Renal cortex interstitium (tissue), 15 donors: ENCODE measurements at places on chromosomes 1 and 21. TPM values are rescaled to one million over a fixed set of nuclear protein-coding genes. Genes with fewer than 3 reads are reported as not detected.

- DNase-seq, result no peak
Observed at GRCh38 chr1:16172964-16173446, 17.1 kb upstream of the EPHA2 start.

GRCh38 chr1:174984952-174985351, 14.8 kb upstream of the CACYBP start:
- no peak for DNase-seq

DNA sequence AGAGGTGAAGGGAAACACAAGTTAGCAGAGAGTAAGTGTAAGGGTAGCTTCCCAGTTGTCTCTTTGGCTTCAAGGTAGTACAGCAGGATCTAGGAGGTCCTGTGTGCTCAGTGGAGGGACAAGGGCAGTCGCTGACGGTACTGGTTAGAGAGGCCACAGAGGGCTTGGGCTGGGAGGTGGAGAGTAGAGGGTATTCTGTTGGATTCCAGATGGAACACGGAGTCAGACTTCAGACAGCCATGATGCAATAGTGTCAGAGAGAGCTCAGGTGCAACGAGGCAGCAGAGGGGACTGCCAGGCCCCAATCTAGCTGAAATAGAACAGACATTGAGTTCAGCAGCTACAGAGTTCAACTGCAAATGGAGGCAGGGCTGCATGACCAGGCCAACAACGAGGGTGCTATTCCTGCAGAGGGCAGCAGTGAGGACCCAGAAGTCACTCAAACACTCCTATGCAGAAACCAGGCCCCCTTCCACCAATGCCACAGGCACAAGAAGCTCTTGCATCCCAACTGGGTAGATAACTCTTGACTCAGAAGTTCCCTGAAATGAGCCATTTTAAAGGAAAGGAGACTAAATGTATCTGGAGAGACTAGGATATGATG, 325.0 kb upstream of the ESRRG start:
- no peak for DNase-seq

DNA sequence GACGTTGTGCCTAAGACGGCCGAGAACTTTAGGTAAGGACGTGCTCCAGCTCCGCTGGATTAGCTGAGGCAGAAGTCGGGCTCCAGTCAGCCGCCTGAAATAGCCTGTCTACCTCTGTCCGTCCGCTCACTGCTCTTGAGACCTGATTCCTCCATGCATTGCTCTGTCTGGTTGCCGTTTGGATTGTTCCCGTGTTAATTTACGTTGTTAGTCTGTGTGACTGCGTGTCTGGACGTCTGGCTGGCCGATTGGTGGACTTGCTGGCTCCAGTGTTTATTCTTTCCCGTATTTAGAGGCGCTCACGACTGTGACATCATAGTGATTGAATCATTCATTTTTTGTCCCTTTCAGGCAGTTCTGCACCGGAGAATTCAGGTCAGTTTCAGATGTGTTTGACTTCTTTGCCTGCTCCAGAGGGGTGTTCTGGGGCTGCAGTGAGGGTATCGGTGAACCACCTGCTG, 684 bp downstream of the PPIH start:
- no peak for DNase-seq

DNA sequence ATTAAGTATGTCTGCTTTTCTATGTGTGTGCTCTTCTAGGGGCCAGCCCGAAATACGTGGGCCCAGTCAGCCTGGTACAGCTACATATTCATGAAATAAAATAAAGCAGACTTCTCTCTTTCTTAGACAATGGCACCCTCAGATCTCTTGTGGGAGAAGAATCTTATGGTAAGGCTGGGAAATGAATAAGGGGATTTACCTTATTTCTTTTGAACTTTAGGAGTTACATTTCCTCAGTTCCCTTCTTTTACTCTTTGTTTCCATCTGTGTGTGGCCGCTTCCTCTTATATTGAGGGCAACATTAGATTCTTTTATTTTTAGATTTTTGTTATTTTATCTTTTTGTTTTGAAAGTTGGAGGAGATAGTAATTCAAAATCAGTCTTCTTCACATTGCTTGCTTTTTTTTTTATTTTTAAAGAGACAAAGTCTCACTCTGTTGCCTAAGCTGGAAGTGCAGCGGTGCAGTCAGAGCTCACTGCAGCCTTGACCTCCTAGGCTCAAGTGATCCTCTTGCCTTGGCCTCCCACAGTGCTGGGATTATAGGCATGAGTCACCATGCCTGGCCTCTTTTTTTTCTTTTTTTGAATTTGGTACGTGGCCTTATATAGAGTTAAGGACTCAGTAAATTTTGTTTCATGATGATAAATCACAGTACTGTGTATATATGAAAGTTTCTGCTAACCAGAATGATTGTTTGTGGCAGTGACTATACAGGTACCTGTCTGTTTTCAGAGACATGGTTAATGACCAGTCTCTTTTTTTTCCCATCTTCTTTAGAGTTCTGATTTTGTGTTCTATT, 9.1 kb downstream of the LAMC1 start:
- no peak for DNase-seq

DNA sequence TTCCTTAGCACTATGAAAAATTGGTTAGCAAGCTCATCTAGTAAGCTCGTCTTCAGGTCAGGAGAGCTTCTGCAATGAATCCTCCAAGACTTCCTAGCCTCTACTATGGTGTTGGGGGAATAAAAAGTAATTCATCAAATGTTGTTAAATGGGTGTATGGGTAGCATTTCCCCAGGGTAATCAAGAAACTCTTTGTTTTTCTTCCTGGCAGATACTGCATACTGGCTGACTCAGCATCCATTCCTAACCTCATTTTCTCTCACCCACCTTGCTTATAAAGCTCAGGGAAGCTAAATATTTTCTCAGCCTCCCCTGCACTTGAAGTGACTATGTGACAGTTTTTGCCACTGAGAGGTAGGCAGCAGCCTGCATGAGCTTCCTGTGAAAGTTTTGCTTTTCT, 83.4 kb downstream of the MAB21L3 start:
- DNase-seq, result no peak

DNA sequence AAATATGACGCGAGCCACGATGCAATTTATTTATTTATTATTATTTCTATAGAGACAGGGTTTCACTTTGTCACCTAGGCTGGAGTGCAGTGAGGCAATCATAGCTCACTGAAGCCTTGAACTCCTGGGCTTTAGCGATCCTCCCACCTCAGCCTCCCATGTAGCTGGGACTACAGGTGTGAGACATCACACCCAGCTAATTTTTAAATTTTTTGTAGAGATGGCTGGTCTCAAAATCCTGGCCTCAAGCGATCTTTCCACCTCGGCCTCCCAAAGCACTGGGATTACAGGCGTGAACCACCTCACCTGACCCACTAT, 63.6 kb downstream of the IRF2BP2 start:
- no peak for DNase-seq

GRCh38 chr1:245264226-245264625, 109.4 kb downstream of the KIF26B start:
- no peak for DNase-seq

RGS18 gene
- 3.2 TPM for polyA plus RNA-seq

SPRR1B gene
- not detected for polyA plus RNA-seq

VANGL2 gene
- polyA plus RNA-seq, result 35.0 TPM
